Stimulated activated CD8-positive, alpha-beta memory T cell treated with anti-CD3 and anti-CD28 coated beads, Interleukin-7, amount 100 ng/mL, for 24 hours (primary cell): ENCODE measurements at places on chromosomes 2 and 18.

DNA sequence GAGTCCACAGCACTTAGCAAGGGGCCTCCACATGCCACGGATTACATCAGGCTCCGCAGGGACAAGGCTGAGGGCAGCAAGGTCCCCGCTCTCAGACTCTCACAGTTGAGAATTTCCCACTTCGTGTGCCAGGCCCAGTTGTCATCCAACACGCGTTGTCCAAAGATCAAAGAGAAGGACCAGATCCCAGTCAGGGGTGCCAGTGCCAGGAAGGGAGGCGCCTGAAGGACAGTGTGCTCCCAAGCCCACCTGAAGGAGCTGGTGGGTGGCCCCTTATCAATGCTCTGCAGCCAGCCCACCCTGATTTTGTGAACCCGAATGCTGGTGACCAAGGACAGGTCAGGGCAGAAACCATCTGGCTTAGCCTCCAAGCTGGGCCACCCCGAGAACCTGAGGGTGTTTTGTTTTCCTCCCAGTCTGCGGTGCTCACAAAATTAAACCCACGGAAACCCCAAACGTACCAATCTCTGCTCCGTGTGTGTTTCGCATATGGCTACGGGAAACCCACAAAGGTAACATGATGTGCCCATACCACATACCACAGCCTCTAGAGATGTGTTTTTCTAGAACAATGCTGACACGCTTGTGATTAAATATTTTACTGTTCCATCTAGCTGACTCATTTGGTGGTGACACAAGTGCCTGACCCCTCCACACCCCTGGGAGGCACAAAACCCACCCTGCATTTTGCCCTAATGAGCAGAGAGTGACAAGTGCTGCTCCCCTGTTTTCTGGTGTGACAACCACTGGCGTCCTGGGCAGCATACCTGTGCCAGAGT is 24.5 kb downstream of the CRACDL start:
- no peak for DNase-seq

- DNase-seq: no peak
Measured at GRCh38 chr2:26058390-26058789, 24.5 kb downstream of the RAB10 start.

GRCh38 chr2:235945608-235946140 is 222.5 kb downstream of the GBX2 start:
- no peak for DNase-seq

DNA sequence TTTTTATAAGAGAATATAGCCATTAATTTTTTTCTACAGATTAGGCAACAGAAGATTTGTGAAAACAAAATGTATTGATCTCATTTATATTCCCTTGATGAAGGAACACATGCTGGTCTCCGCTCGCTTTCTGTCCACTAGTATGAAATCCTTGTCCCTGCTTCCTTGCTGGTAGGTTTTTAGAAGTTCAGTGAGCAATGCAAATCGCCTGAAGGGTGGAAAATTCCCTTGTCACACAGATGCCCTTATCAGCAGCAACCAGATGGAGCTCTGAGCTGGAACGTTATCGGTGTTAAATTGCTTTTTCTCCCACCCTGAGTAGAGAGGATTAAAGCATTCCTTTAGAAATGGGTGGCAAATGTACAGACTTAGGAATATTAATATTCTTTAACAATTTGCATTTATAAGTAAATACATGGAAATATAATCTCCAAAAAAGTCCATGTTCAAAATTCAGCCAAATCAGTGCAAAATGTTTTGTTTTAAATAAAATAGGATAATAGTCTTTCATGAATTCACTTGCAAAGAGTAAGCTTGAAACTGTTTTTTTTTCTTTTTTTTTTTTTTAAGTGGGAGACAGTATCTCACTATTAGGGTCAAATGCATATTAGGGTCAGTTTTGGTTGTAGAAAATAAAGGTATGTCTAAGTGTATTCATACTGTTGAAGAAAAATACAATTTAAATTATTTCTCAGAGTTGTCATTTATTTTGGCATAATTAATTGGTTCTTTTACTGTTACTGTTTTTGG is 164.0 kb upstream of the MYO3B start:
- DNase-seq: no peak

GRCh38 chr18:7488571-7488970 is 78.5 kb upstream of the PTPRM start:
- no peak for DNase-seq

GRCh38 chr2:102585847-102586404 is 33.4 kb upstream of the SLC9A2 start:
- DNase-seq: no peak

DNA sequence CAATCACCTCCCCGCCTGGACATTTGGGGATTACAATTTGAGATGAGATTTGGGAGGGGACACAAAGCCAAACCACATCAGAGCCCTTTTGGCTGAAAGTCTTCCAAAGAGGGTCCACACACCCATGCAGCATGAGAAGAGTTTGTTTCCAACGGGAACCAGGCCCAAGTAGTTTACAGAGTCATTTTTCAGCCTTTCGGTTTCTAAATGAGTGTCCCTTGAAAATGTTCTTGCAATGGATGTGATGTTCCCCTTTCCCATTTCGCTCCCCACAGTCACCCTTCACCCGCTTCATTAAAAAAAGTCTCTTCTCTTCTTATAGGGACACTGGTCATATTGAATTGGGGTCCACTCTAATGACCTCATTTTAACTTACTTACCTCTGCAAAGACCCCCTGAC is 157.4 kb downstream of the ARL4C start:
- no peak for DNase-seq
